ENCODE measurements at places on chromosomes 2 and 18.

GRCh38 chr2:114769110-114769509 lies 326.7 kb downstream of the DPP10 start:
- DNase-seq = no peak

GRCh38 chr18:79438089-79438897 lies 42.6 kb downstream of the NFATC1 start:
- DNase-seq = no peak

DNA sequence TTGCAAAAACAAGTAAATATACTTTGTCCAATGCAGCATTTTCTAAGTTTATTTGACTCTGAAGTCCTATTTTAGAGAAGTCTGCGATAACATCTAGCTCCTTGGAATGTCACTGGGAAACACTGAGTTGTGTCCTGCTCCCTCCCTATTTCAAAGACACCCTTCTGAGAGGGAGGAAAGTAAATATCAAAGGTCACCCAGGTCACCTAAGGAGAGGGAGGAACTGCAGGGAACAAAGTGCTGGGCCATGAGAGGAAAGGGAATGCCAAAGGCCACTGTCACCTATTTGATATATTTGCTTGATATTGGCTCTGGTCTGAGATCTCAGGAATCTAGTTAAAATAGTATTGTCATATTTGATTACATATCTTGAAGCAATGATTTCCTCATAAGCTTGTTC lies 201.3 kb downstream of the GCA start:
- no peak for DNase-seq

DNA sequence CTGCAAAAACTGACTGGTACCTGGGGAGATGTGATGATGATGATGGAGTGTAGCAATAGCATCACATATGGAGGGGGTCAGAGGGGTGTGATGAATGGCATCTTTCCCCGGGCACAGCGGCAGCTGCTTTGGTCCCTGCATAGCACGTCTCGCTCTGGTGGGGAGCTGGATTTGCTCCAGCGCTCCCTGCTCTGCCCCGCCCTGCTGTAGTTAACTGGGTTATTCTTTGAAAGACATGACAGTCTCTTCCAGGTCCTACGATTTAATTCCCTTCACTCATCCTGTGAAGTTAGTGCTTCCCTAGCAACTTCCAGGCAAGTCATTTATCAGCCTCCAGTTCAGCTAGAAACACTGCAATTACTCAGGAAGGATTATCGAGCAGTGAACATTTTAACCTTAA lies 463.1 kb downstream of the TSN start:
- DNase-seq = no peak

DNA sequence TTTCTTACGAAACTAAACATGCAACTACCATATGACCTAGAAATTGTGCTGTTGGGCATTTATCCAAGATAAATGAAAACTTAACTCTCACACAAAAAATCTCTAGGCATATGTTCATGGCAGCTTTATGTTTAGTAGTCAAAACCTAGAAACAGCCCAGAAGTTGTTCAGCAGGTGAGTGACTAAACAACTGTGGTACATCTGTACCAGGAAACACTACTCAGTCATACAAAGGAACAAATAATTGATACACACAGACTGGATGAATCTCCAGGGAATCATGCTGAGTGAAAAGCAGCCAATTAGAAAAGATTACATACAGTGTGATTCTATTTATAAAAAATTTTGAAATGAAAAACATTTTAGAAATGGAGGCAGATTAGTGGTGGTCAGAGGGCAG lies 29.3 kb downstream of the DYNC2LI1 start:
- no peak for DNase-seq

- DNase-seq = no peak
Observed at GRCh38 chr2:41377837-41378236, 670.0 kb upstream of the PKDCC start.

DNA sequence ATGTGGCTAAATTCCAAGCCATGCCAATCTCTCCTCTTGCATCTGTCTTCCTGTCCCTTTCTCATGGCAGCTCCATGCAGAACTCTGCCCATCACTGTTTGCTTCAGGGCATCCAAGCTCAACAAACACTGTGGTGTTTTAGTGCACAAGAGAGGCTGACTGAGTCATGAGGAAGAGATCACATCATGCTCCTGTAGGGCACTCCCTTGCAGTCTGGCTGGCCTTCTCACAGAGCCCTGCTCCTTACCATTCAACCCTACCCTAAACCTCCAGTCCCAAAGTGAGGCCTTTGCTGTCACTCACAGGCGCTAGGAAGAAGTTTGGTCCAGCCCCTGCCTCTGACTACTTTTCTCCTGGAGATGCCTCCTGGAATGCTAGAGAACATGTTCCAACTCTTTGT lies 194.0 kb downstream of the LRATD1 start:
- no peak for DNase-seq
